ENCODE measurements at places on chromosomes 1 and 21.

DNA sequence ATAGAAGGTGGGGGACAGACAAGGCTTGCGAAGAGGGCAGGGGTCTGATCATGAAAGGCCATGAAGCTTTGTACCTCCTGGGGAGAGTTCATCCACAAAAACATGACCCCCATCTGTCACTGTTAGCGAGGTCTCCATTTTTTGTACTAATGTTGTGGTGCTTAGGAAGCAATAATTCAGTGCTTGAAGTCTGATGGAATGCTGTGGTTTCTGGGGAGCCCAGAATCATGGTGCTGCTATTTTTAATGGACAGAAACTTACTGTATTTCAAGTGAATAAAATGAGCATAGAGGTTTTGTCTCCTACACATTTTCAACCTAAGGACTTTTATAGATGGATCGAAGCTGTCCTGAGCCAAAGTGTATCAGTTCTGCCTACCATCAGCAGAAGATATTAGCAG, 28.2 kb upstream of the RGL1 start:
- no peak for DNase-seq

DNA sequence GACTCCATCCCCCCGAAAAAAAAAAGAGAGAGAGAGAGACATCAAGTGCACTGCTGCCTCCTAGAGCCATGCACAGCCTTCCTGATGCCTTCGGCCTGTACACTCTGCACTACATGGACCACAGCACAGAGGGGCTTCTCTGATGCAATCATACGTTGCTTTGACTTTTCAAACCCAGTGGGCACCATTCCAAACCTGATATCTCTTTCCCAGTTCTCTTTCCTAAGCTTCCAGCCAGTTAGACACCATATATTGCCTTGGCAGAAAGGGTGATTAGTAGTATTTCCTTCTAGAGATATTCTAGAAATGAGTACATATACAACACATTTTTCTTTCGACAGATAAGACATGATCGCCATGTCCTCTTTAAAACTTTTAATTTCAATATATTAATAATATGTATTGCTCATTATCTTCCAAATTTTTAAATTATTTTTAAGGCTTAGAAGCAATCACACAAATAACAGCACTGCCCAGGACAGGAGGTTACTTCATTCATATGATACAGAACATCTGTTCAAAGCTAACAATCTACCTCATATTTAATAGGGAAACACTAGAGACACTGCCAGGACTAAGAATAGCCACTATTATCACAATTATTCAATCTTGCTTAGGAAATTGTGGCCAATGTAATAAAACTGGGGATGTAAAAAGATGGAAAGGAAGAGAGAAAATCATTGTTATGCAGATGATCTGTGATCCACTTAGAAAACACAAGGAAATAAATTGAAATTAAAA, 9.9 kb downstream of the CLCA1 start:
- no peak for DNase-seq

DNA sequence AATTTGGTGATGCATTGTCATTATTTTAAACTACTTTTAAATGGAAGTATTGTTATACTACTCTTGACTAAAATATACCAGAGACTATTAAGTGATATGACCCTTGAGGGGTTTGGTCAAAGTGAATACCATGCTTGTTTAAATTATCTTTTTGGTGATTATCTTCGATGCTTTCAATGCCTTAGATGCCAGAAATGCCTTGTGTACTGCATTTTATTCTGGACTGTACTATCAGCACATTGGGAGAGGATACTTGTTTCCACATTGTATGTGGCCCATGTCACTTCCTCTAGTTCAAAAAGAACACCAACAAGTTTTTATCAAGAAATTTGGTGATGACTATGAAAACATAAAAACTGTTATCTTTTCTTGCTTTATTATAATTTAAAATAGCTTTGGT, 16.3 kb downstream of the MAP3K7CL start:
- DNase-seq: no peak

GRCh38 chr1:228487336-228488124, at the start of gene RNF187:
RNF187 (plus strand) TSS chr1:228487382.
- DNase-seq: no peak

- no peak for DNase-seq
These were observed 19.4 kb upstream of the FOXE3 start for GRCh38 chr1:47396671-47397196.

DNA sequence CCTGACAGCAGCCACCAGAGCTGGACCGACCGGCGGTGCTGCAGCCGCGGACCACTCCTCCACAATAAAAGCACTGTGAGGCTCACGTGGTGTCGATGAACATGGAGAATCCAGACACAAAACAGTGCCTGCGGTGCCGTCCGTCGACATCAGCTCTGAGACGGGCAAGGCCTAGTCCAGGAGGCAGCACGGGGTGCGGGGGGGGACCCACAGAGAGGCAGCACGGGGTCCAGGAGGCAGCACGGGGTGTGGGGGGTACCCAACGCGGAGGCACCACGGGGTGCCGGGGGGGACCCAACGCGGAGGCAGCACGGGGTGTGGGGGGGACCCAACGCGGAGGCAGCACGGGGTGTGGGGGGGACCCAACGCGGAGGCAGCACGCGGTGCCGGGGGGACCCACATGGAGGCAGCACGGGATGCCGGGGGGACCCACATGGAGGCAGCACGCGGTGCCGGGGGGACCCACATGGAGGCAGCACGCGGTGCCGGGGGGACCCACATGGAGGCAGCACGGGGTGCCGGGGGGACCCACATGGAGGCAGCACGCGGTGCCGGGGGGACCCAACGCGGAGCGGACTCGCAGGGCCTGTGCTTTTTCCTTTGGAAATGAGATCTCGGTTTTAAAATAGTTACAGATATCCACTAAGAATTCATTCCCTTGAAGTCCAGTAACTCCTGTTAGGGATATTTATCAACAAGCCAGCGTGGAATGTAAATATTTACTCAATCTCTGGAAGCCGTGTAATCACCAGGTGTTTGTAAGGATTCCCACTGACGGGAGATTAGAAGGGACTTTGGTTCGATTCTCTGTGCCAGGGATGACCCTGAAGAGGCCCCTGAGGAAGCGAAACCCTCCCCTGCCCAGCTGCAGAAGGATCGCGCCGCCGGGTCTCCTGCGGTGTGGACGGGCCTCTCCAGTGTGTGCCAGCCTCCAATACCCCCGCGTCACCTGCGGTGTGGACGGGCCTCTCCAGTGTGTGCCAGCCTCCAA, 52.1 kb downstream of the COL6A1 start:
- DNase-seq: no peak

DNA sequence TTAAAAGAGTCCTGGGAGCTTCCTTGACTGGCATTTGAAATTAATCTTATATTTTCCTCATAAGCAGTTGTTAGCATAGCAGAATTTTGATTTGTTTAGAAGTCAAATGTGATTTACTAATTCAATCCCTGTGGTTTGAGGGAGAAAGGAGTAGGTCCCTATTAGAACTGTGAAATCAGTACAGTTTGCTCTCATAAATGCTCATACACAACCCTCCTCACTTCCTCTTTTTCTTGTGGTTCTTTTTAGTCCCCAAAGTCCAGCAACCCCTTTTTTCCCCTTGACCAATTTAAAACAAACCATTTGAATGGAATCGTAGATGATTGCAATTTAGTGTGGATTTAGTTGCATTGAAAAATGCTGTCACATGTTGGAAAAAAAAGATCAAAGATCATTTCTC, 9.2 kb upstream of the IFI44 start:
- no peak for DNase-seq

DNA sequence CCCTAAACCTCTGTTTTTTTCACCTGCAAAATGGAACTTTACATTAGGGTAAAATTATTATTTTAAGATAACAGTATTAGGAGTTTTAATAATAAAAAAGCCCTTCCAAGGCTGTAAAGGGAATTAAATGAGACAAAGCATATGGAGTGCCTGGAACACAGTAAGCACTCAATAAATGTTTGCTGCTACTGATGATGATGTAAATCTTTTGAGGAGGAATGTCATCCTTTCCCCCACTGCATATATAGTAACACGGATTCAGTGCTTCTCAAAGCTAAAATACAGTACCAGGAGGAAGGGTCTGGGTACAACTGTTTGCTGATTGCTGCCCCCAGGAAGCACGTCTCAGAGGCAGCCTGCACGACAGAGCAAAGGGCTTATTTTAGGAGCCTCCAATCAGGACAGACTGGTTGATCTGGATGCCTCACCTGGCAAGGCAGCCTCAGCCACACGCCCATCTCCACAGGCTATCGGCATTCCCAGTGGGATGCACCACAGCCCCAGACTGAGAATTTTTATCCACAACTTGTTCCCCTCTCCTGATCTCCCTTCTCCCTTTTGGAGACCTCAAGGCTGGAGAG, 64.4 kb downstream of the GADD45A start:
- no peak for DNase-seq

- no peak for DNase-seq
These were observed 1.5 kb downstream of the ANKRD13C start for GRCh38 chr1:70353044-70353443.

DNA sequence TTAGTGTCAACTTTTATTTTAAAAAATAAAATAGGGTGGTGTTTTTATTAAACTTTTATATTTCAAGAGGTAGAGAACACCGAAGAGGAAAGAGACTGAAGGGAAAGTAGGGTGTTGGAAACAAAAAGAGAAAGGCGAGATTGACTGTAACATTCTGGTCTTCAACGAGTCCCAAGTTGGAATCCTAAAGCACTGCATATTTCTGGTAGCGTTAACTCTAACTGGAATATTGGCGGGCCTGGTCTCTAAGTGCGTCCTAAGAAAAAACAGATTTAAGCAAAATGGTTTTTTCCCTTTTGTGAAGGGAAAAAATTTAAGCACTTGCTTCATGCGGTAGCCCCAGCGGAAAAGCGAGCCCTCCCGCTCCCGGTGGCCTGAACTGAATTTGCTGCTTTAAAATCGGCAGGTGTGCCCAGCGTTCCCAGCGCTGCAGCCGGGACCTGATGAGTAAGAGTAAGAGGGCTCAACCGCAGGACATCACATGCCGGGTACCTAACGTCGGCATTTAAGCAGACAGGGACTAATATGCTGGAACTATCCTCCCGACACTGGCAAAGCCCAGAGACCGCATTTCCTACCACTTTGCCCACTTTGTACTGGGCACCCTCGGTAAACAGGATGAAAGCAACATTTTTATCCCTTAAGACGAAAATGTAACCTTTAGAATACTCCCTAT, 30.5 kb upstream of the NFIA start:
- DNase-seq: no peak

- no peak for DNase-seq
These were observed 14.2 kb downstream of the CHRNB2 start for GRCh38 chr1:154581766-154582165.

DNA sequence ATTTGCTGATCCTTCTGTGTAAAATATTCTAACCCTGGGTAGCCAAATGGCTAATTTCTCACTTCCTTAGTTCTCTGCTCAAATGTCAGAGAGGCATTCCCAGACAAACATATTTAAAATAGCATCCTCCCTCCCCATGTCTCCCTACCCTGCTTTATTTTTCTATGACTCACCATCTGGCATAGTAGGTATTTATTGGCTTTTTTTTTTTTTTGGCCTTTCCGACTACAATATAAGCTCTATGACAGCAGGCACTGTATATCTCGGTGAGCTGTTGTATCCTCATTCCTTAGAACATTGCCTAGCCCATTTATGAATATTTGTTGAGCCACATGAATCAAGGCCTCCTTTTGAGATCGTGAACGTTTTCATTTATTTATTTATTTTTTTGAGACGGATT, 1.5 kb upstream of the NEK7 start:
- DNase-seq: no peak

DNA sequence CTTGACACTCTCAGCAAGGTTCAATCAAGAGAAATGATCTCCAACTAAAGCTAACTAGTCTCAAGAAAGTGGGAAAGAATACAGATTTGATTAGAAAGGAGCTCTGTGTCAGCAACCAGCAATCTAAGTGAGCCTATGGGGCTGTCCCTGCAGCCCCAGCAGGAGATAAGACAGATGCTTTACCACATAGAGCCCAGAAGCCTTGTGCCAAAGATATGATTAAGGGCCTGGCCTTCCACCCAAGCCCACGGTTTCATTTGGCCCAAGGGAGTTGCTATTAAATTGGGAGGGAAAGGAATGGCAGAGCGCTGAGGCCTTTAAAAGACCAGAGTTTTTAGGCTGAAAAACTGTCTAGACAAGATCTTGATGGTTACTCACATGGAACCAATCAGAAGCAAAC, 74.8 kb downstream of the HLCS start:
- no peak for DNase-seq

- DNase-seq: no peak
These were observed 203.2 kb downstream of the APP start for GRCh38 chr21:25967181-25967900.

- no peak for DNase-seq
These were observed 849.8 kb downstream of the USP25 start for GRCh38 chr21:16579538-16579937.

GRCh38 chr1:15994590-15995351, 9.3 kb upstream of the SRARP start:
- DNase-seq: no peak

GRCh38 chr1:195251900-195252299, 1356.3 kb downstream of the KCNT2 start:
- DNase-seq: no peak

DNA sequence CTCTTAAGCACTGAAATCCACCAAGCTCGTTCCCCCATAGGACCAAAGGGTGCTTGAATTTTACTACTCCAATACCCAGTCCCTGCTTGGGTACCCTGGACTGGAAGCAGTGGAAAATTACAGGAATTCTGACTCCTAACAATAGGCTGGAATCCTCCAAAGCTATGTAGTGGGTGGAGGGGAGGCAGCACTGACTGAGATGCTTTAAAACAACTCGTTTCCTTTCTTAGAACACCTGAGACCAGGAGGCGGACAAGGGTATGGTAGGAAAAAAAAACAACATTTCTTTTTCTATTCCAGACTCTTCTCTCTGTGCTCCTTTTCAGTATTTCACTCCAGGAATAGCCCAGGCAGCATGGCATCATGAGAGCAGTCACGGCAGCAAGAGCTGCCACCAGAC, 2.3 kb downstream of the PEF1 start:
- no peak for DNase-seq

DNA sequence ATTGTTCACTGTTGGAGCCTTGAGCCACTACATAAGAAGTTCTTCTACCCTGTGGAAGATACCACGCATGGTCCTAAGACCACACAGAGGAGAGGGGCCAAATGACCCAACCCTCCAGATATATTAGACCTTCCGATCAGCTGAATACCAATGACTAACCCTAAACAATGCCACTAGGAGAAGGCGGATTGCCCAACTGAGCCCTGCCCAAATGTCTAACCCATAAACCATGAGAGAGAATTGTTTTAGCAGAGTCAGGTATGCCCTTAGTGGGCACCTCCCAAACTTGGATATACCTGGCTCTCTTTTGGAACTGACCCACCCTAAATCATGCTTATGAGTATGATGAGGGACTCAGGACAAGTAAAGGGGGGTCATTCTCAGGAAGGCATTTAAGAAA, 12.3 kb downstream of the SMG5 start:
- DNase-seq: no peak

- no peak for DNase-seq
These were observed 71.6 kb downstream of the RD3 start for GRCh38 chr1:211420389-211420788.

- DNase-seq: no peak
These were observed 68.4 kb upstream of the FBXO28 start for GRCh38 chr1:224045556-224045955.

- no peak for DNase-seq
These were observed 4.7 kb downstream of the CHI3L1 start for GRCh38 chr1:203181586-203182386.

- DNase-seq: no peak
These were observed 42.0 kb downstream of the ADSS2 start for GRCh38 chr1:244409701-244410100.

All from NCI-H2029 treated with DMSO at 0.1 percent for 48 hours (cell line).